ENCODE measurements at places on chromosomes 4 and X. TPM values are rescaled to one million over a fixed set of nuclear protein-coding genes. Genes with fewer than 3 reads are reported as not detected.

GRCh38 chrX:45623266-45623665, 422.6 kb upstream of the DIPK2B start:
- H3K27ac ChIP-seq: peak overlapping the region; percentile 96
- H3K36me3 ChIP-seq: peaks cover 29% of the 10 kb centered on the region
- H3K4me1 ChIP-seq: peaks cover 76% of the 10 kb centered on the region
- peak; percentile 91 for DNase-seq
- H3K27me3 ChIP-seq: no peaks in the 10 kb centered on the region
- peak overlapping the region; percentile 71 for H3K4me3 ChIP-seq

The CT45A2 gene
- total RNA-seq: not detected

The DMRTC1 gene
- not detected for total RNA-seq

DNA sequence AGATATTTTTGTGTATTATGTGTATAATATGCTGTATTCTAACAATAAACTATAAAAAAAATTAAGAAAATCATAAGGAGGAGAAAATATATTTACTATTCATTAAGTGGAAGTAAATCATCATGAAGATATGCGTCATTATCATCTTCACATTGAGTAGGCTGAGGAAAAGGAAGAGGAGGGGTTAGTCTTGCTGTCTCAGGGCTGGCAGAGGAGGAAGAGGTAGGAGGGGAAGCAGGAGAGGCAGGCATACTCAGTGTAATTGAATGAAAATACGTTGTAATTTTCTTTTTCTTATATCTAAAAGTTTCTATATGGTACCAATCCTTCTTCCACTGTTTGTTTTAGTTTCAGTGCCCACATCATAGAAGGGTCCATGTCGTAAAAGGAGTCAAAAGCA, 9.8 kb upstream of the TMEM185A start:
- peaks cover 5% of the 10 kb centered on the region for H3K27me3 ChIP-seq
- DNase-seq: no peak
- no peaks in the 10 kb centered on the region for H3K36me3 ChIP-seq
- no peak overlapping the region for H3K27ac ChIP-seq

DNA sequence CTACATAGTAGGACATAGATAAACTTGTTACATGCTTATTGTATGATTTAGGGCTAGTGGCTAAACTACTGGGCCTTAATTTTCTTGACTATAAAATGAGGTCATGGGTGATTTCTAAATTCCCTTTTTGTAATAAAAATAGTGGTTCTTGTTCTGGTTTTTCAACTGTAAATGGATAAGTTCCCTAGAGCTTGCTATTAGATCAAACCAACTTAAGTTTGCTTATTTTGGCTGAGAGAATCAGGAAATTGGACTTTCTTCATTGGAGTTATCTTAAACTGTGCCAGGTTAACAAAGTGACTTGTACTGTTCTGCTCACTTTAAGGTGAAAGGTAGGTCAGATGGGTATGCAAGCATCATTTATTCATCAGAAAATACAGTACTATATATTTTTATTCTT, 78.3 kb downstream of the PDLIM5 start:
- DNase-seq: no peak
- H3K4me3 ChIP-seq: no peak overlapping the region
- no peaks in the 10 kb centered on the region for H3K27me3 ChIP-seq
- H3K27ac ChIP-seq: peak overlapping the region; percentile 36
- H3K36me3 ChIP-seq: peaks cover 25% of the 10 kb centered on the region

DNA sequence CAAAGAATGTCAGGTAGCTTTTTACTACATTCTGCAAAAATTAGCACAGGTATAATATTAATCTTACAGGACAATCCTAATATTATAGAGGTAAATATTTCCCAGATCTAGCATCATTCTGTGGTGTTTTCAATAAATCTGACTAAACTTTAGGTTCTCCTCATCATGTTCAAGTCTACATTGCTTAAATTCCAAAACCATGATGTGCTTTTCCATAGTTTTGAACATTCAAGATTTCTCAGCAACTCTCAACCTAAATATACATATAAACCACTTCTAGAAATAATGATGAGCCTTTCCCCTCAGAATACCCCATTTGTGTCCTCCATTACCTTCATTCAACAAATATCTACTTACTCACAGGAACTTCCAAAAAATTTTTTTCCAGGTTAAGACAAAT, 23.1 kb downstream of the EIF4E start:
- no peak for DNase-seq
- no peaks in the 10 kb centered on the region for H3K27me3 ChIP-seq

GRCh38 chr4:143307531-143307930, 29.1 kb upstream of the GAB1 start:
- no peak overlapping the region for H3K4me3 ChIP-seq
- H3K27ac ChIP-seq: no peak overlapping the region
- H3K4me1 ChIP-seq: no peaks in the 10 kb centered on the region
- H3K27me3 ChIP-seq: peaks cover 8% of the 10 kb centered on the region
- H3K36me3 ChIP-seq: no peaks in the 10 kb centered on the region
- DNase-seq: no peak

DNA sequence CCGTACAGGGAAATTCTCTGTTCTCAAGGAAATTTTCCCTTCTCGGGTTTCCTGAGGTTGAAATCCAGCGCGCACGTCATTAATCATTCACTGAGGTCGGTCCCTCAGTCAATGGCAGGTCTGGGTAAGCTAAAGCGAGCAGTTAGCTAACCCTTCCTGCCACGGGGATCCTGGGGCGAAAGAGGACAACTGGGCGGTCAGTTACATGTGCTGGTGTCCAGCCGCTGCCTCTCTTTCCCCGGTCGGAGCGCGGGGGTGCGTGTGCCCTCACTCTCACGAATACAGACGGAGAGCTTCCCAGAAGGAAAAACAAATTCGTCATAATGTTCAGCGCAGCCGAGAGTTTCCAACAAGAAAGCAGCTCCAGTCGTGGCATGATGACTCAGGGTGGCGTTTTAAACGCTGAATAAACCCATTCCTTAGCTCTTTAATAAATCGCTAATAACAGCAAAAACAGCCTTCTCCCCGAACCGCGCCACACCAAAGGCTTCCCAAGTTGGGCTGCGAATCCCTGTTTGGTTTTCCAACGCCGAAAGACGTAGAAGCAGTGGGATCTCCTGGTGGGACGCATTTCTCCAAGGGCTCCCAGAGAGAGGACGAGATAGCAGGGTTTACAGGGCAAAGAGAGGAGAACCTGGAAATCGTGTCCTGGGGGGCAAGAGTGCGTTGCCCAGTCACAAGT, 752 bp upstream of the FGF5 start:
- peaks cover 39% of the 10 kb centered on the region for H3K4me1 ChIP-seq
- H3K27ac ChIP-seq: peak overlapping the region; percentile 100
- peak; percentile 85 for DNase-seq
- peaks cover 42% of the 10 kb centered on the region for H3K36me3 ChIP-seq
- H3K27me3 ChIP-seq: peaks cover 31% of the 10 kb centered on the region

GRCh38 chr4:30536231-30536630, 183.9 kb upstream of the PCDH7 start:
- peaks cover 13% of the 10 kb centered on the region for H3K4me1 ChIP-seq
- H3K27me3 ChIP-seq: peaks cover 3% of the 10 kb centered on the region
- DNase-seq: no peak
- no peaks in the 10 kb centered on the region for H3K36me3 ChIP-seq

GRCh38 chr4:2934077-2934812, 29.0 kb downstream of the NOP14 start:
- H3K36me3 ChIP-seq: peaks cover 38% of the 10 kb centered on the region
- DNase-seq: peak; percentile 56
- H3K27ac ChIP-seq: peak overlapping the region; percentile 93

GRCh38 chr4:3339577-3339976, 46.8 kb downstream of the RGS12 start:
- H3K4me1 ChIP-seq: peaks cover 22% of the 10 kb centered on the region
- H3K27me3 ChIP-seq: no peaks in the 10 kb centered on the region
- DNase-seq: no peak
- peaks cover 10% of the 10 kb centered on the region for H3K36me3 ChIP-seq

DNA sequence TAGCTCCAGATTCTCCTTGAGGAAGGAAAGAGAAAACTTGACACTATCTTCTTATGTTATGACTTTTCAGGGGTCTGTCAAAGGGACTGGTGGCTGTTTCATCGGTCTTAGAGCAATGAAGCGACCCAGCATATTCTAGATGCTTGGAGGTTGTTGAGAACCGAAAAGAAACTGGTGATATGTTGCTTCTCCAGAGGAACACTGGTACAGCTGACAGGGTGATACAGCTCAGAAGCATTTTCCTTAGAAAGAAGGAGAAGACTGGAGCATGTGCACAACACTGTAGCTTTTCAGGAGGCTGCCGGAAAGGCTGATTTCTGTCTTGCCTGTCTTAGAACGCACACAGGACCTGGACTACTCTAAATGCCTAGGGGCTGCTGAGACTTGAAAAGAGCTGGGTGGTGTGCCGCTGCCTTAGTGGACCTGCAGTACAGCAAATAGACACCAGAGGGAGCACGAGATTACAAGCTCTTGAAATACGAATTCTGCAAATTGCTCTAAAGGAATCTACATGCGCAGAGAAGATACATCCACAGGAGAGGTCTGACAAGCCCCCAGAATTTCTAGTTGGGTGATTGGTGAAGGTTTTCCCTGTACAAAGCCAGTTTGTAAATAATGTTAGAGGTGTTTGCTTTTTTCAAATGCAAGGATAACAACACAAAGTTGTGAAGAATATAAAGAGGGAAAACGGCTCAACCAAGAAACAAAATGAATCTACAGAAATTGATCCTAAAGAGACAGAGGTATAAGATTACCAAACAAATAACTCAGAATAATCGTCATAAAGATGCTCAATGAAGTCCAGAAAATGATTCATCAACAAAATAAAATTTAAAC, 223.1 kb upstream of the DMD start:
- no peaks in the 10 kb centered on the region for H3K4me1 ChIP-seq
- peak; percentile 7 for DNase-seq
- H3K36me3 ChIP-seq: no peaks in the 10 kb centered on the region
- H3K4me3 ChIP-seq: no peak overlapping the region

DNA sequence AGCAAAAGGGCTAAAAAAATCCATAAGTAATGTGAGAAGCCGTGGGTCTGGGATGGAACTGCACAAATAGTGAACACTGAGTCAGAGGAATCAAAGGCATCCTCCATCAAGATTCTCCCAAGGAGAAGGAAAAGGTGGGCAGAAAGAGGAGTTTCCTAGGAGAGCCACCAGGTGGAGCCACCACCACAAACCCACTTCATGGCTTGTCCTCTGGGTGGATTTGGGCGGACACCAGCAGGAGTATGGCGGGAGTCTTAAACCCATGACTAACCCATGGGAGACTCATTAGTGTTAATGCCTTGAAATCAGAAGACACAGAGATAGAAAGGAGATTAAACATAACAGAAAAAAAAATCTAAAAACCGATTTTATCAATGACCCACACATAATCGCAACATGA, 147.7 kb downstream of the SH3KBP1 start:
- H3K4me3 ChIP-seq: no peak overlapping the region
- peaks cover 13% of the 10 kb centered on the region for H3K4me1 ChIP-seq
- H3K36me3 ChIP-seq: no peaks in the 10 kb centered on the region
- H3K27me3 ChIP-seq: no peaks in the 10 kb centered on the region
- DNase-seq: peak; percentile 72

- peaks cover 65% of the 10 kb centered on the region for H3K36me3 ChIP-seq
- no peak overlapping the region for H3K4me3 ChIP-seq
- peak; percentile 63 for DNase-seq
Observed at GRCh38 chr4:1337376-1337831, 9.6 kb upstream of the UVSSA start.

GRCh38 chr4:710116-710515, 4.5 kb downstream of the PCGF3 start:
- H3K36me3 ChIP-seq: peaks cover 31% of the 10 kb centered on the region
- H3K4me1 ChIP-seq: peaks cover 12% of the 10 kb centered on the region
- no peak for DNase-seq
- no peak overlapping the region for H3K4me3 ChIP-seq
- H3K27me3 ChIP-seq: no peaks in the 10 kb centered on the region

DNA sequence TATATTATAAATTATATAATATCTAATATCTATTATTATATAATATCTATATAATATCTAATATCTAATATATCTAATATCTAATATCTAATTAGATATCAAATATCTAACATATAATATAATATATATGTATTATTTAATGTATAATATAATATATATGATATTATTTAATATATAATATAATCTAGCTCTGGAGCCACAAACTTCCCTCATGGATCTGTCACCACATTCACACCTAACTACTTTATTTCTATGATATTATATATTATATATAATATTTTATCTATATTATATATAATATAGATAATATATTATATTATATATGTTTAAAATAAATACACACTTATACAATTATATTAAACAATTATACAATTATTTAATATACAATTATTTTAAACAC, 667.5 kb downstream of the KCTD8 start:
- H3K36me3 ChIP-seq: no peaks in the 10 kb centered on the region
- H3K4me3 ChIP-seq: no peak overlapping the region
- H3K27ac ChIP-seq: no peak overlapping the region

DNA sequence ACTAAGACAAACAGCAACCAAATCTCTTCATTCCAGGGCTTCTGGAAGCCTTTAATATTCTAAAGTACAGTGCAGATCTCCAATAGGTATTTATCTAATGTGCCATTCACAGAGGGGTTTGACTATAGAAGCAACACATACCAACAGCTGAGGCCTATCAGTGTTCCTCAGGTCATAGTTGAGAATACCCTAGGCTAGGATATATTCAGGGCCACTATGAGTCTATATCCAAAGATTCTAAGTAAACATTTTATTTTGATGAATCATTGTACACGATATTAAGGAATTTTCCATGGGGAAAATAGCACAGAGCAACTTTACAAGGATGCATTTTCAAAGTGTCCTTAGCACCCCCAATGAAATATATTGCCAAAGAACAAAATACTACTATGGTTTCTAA, 9.7 kb downstream of the SMIM10 start:
- peak; percentile 4 for DNase-seq
- peaks cover 54% of the 10 kb centered on the region for H3K4me1 ChIP-seq
- H3K27me3 ChIP-seq: no peaks in the 10 kb centered on the region
- H3K4me3 ChIP-seq: peak overlapping the region; percentile 45
- H3K27ac ChIP-seq: peak overlapping the region; percentile 96
- H3K36me3 ChIP-seq: no peaks in the 10 kb centered on the region

- H3K4me1 ChIP-seq: no peaks in the 10 kb centered on the region
- no peak for DNase-seq
- H3K36me3 ChIP-seq: no peaks in the 10 kb centered on the region
- H3K27me3 ChIP-seq: peaks cover 4% of the 10 kb centered on the region
- H3K4me3 ChIP-seq: no peak overlapping the region
- no peak overlapping the region for H3K27ac ChIP-seq
Observed at GRCh38 chrX:131040781-131041180, 17.4 kb upstream of the ARHGAP36 start.
